Brain (organoid and tissue), 16 donors: ENCODE measurements at places on chromosomes 11 and 22. TPM values are rescaled to one million over a fixed set of nuclear protein-coding genes. Genes with fewer than 3 reads are reported as not detected.

DNA sequence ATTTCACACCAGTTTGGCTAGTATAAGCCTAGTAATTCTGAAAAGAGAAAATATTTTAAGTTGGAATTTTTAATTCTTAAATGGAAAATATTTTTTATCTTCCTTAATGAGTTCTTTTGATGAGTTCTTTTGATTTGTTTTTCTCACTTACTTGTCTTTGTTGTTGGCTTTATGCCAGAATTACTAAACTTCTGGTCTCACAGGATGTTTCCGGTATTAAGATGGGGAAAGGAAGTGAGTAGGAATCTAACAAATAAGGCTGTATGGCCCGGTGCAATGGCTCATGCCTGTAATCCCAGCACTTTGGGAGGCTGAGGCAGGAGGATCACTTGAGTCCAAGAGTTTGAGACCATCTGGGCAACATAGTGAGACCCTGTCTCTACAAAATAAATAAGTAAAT, 106.4 kb downstream of the ARHGAP42 start:
- DNase-seq, result no peak

DNA sequence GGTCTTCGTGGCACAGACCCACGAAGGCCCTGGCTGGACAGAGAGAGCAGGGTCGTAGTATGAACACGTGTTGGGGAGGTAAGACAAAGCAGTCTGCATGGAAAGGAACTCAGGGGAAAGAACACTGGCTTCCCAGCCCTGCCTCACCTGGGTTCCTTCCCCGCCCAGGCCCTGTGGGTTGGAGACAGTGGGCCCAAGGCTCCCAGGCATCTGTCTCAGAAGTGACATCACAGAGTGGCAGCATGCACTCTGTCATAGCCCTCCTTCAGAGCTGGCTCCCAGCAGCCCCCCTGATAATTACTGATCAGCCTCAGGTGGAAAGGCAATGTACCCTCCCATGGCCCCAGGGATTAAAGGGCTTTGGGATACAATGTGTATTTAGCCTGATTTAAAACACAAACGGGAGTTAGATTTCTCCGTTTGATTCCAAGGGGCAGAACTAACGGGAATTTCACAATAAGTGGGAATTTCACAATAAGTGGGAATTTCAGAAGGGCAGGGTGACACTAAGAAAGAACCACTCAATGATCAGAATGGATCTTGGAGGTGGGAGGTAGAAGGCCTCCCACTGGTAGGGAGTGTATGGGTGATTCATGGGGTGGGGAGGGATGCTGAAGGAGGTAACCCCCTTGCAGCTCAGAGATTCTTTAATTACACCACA, 65.1 kb downstream of the SLC22A12 start:
- no peak for DNase-seq

GRCh38 chr22:28051787-28052356, 132.8 kb upstream of the PITPNB start:
- DNase-seq, result peak; percentile 95

GRCh38 chr11:110587972-110588371, 124.3 kb downstream of the ARHGAP20 start:
- no peak for DNase-seq

- no peak for DNase-seq
Observed at GRCh38 chr11:96074551-96075310, 150.8 kb upstream of the MTMR2 start.

GRCh38 chr11:119856681-119857485, 127.9 kb upstream of the NECTIN1 start:
- no peak for DNase-seq

DNA sequence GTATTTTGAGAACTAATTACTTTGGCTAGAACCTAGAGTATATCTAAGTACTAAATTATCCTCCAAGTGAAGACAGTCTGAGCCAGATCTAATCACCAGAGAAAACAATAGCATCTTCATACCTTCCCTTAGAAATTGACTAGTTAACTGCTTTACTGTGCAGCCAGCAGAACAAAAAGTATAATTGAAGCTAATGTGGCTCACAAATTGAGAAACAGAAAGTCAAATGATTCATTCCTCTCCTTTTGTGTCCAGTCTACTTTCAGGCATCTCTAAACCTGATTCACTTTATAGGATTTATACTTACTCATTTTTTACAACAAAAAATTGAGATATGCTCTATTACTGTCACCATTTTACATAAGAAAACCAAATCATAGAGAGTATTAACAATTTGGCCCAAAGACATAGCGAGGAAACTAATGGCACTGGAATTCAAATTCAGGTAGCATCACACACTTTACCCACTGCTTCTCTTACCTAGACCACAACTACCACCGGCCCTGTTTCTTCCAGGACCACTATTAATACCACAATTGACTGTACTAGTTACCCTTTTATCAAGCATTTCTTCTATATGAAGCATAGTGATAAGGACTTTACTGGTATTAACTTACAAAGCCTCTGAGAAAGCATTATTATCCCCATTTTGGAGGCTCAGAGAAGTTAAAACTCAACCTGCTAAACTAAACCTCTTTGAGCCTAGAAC, 1402.6 kb upstream of the TENM4 start:
- DNase-seq, result no peak

- DNase-seq, result no peak
Observed at GRCh38 chr22:35674335-35674734, 26.1 kb downstream of the APOL6 start.

- DNase-seq, result no peak
Observed at GRCh38 chr11:15590132-15590531, 475.4 kb downstream of the INSC start.

DNA sequence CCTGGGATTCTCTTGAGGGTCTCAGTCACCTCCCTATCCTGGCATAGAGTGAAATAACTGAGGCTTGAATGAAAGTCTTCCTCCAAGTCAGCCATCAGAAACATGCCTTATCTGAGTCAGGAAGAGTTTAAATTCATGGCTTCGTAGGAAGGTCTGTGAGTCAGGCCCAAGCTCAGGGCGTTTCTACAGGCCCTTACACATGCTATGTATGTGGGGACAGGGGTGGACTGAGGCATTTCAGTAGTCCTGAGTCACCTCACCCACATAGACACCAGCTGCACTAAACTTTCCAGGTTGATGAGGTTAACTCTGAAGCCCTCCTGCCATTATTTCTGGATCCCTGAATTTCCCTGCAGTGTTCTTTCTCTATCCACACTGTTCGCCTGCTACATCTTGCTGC, 134.6 kb upstream of the RCN1 start:
- DNase-seq, result no peak

DNA sequence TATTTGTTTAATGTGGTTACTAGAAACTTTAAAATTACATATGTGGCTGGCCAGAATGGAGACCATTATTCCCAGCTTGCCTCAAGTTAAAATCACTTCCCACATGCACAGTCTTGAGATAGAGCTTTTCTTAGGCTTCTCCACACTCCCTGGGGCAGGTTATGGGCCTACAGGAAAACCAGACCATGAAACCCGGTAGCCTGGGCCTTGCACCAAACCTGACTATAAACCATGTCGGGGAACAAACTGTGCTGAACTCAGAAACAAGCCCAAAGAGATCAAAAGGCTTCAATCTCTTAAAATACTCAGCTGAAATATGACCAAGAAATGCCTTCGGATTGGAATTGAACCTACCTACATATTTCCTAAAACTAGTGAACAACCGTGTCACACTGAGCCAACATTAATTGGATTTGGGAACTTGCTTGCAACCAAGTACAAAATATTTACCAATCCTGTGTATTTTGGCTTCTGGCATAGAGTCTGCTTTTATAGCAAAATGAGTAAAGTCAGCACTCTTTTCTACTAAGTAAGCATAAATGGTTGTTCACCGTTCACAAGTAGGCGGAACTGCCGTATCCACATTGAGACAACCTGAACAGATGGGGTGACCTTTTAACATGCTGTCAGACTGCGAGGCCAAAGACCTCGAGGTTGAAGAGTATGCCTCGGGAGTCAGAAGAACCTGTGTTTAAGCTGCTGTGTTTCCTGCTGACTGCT, 199.5 kb downstream of the FAM76B start:
- DNase-seq, result no peak

GRCh38 chr11:73715541-73715940, 45.3 kb downstream of the RAB6A start:
- DNase-seq, result no peak

GRCh38 chr11:20008190-20008870, 151.9 kb downstream of the DBX1 start:
- DNase-seq, result no peak

GRCh38 chr11:16001044-16001568, 355.2 kb downstream of the SOX6 start:
- no peak for DNase-seq

GRCh38 chr11:34643846-34644245, 23.0 kb downstream of the EHF start:
- no peak for DNase-seq

DNA sequence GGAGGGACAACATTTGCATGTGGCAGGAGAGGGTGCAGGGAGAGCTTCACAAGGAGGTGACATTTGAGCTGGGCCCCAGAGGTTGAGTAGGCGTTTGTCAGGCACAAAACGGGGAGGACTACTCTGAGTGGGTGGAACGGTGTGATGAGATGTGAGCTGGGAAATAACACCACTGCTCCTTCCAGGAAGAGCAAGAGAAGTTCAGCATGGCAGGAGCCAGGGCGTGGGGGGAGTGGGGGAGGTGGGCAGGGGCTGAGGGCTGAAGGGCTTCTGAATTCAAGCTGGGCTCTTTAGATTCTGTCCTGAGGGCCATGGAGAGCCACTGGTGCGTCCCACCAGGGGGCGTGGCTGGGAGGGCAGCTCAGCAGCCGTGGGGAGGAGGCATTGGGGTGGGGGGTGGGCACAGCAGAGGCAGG, 54.2 kb downstream of the OTOG start:
- DNase-seq, result no peak

DNA sequence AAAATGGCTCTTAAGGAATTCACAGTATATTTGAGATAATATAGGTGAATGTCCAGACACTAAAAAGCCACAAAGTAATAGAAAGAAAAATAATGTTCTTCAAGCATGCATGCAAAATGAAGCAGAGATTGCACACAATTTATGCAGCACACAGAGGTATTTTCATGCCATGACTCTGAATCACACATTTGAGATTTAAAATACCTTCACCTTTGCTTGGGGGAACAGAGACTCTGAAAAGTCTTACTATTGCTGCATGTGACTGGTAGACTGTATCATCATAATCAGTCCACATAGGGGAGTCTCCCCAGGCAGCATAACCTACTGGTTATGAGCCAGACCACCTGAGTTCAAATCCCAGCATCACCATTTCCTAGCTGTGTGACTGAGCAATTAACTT, 96.2 kb downstream of the RCN1 start:
- no peak for DNase-seq

- no peak for DNase-seq
Observed at GRCh38 chr22:43136255-43136654, 6.9 kb downstream of the MCAT start.

DNA sequence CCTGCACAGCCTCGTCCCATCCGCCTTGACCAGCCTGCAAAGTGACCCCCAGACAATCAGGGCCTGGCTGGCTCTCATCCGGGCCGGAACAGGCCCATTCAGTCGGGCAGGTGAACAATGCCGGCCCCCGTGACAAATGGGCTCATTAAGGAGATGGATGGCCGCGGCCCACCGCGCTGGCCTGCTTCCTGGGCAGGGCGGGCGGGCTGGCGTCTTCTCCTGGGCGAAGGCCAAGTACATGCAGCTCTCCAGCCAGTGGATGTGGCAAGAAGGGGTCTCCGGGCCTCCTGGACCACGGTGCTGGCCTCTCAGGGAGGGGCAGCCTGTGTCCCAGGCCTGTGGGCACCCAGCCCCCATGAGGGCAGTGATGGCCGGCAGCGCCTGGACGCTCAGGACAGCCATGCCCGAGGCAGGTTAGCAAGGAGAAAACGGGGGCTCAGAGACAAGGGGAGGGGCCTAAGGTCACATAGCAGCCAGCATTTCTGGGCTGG, 1022.8 kb downstream of the BRD1 start:
- DNase-seq, result peak; percentile 61

GRCh38 chr11:73295241-73295995, 12.7 kb upstream of the ARHGEF17 start:
- peak; percentile 72 for DNase-seq

DNA sequence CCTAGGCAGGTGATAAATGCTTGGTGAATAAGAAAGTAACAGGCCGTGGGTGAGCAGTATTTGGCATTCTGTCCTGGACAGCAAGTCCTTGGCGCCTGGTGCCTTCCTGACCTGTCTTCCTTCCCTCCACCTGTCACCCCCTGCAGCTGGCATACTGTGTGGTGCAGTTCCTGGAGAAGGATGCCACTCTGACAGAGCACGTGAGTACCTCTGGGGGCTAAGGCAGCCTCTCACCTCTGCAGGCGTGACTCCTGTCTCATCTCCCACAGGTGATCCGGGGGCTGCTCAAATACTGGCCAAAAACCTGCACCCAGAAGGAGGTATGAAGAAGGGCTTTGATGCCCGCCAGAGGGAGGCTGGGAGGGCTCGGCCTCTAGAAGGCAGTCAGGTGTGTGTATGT, 4.4 kb downstream of the GPHA2 start:
- DNase-seq, result no peak

GRCh38 chr11:35182317-35182939, 43.5 kb downstream of the CD44 start:
- DNase-seq, result no peak

DNA sequence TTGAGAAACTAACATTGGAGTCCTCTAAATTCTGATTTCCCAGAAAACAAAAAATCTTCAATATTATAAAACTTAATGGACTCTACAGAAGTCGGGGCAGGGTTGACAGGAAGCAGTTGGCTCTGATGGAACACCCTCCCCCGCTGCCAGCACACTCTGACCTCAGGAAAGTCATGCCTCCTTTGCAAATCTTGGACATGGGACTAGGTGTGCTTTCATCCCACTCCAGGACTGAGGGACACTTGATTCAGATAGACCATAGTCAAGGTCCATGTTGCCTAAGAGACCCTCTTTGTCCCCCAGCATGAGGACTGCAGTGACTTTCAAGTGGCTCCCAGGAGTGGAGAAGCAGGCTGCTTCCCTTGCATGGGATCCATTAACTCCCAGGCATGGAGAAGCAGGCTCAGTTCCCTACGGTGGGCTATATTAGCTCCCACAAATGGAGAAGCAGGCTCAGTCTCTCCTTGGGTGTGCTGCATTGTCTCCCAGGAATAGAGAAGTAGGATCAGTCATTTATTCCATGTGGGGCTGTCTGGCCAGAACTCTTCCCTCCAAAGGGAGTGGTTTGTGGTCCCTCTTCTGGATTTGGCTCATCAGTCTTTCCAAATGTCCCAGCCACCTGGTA, 38.3 kb downstream of the C22orf31 start:
- no peak for DNase-seq

DNA sequence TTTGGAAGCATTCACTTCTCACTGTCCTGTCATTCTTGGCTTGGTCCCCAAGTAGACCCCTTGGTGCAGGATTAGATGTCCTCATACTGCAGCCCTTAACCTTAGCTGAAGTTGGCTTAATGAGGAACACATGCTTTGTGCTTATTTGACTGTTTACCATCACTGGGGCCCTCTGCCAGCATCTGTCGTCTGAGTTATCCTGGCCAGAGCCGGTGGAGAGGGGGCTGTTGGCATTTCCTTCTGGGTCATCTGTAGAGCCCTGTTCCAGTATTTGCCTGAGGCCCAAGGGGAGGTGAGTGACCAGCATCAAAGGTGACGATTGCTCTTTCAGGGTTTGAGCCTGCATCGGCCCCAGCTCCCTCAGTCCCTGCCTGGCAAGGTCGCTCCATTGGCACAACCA, 126.4 kb upstream of the RASSF10 start:
- no peak for DNase-seq

- DNase-seq, result no peak
Observed at GRCh38 chr11:72070491-72070890, 9.9 kb downstream of the NUMA1 start.

OR52E8 gene
- polyA plus RNA-seq, result not detected

KRTAP5-7 gene
- not detected for polyA plus RNA-seq

MMP1 gene
- polyA plus RNA-seq, result not detected

TSGA10IP gene
- not detected for polyA plus RNA-seq

PRR33 gene
- not detected for polyA plus RNA-seq

KCNA4 gene
- 0.27 TPM for polyA plus RNA-seq

DSCAML1 gene
- polyA plus RNA-seq, result 9.6 TPM

B3GAT1 gene
- 110 TPM for polyA plus RNA-seq

PACSIN2 gene
- 87.7 TPM for polyA plus RNA-seq
